ENCODE measurements at places on chromosomes 2 and 18.

- no peak for DNase-seq
Observed at GRCh38 chr2:16559278-16560067, 106.2 kb downstream of the CYRIA start.

- no peak for DNase-seq
Observed at GRCh38 chr18:8106603-8107002, 502.6 kb upstream of the RAB12 start.

DNA sequence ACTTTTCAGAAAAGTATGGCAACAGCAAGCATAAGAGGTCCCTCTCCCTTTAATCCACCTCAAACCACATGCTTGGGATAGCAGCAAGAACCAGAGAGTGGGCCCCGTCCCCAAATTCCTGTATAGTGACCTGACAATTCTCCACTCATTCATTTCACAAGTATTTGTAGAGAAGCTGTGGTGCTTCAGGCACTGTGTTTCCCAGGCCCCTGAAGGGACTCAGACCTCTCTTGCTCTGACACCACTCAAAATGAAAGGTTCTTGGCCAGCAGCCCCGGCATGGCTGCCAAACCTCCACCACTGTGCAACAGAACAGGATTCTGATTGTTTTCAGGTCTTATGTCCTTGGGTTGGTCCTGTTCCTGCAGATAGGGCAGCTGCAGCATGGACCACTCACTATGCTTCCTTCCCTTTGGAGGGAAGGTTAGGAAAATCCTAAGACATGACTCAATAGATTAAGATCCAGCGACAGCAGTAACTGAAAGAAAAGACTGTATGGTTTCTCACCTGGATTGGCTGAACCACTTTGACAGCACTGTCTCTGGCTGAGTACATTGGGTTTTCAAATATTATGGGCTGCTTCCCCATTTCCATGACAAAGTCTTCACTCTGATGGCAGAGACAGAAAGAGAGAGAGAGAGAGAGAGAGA is 67.6 kb downstream of the DHRS9 start:
- DNase-seq, result no peak

GRCh38 chr18:8816816-8817215 is 111.5 kb downstream of the MTCL1 start:
- no peak for DNase-seq

GRCh38 chr18:23388357-23388756 is 64.7 kb upstream of the RIOK3 start:
- DNase-seq, result no peak

- DNase-seq, result no peak
Observed at GRCh38 chr2:230873661-230874401, 9.1 kb downstream of the ITM2C start.

DNA sequence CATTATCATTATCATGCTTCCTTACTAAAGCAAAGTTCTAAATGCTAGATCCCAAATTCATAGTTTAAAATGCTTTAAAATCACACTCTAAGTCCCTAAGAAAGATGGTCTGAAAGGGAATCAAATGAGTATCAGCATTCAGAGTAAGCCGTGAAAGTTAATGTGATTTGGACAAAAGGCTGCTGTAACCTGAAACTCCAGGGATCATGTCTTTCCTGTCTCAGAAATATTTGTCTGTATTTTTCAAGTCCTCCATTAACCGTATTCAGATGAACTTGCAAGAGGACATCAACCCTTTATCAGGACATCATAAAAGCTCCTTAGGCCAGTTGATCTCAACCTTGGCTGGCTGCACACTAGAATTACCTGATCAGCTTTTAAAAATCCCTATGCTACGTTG is 324.3 kb upstream of the PKDCC start:
- DNase-seq, result no peak

GRCh38 chr2:202687276-202687675 is 52.5 kb downstream of the FAM117B start:
- DNase-seq, result no peak
